NCI-H146 (cell line): ENCODE measurements at places on chromosomes 16 and 17.

DNA sequence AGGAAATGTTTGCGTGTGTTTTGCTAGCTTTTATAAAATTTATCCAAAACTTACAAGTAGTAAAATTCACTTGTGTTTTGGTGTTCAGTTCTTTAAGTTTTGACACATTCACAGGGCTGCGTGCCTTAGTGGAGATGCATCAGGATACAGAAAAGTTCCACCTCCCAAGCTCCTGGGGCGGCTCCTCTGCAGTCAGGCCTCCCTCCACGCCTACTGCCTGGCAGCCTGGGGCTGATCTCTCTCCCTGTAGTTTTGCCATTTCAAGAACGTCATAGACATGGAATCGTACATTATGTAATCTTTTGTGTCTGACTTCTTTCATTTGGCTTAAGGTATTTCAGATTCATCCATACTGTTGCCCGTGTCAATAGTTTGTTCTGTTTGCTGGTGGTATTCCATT is 27.2 kb upstream of the IRF8 start:
- DNase-seq: no peak

DNA sequence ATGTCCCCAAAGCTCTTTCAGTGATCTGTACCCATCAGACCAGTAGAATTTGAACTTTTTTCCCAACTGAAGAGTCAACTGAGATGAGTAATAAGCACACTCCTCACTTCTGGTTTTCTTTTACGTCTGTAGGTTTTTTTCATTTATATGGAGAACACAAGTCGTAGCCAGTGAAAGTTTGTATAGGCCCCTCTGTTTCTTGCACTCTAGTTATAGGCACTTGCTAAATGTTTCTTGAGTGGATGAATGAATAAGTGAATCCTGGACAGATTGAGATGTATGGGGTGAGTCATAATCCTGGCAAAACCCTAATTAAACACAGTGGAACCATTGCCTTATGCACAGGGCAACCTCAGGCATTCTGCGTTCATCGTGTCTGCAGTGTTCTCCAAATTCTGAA is 193.7 kb upstream of the TBX2 start:
- DNase-seq: no peak

DNA sequence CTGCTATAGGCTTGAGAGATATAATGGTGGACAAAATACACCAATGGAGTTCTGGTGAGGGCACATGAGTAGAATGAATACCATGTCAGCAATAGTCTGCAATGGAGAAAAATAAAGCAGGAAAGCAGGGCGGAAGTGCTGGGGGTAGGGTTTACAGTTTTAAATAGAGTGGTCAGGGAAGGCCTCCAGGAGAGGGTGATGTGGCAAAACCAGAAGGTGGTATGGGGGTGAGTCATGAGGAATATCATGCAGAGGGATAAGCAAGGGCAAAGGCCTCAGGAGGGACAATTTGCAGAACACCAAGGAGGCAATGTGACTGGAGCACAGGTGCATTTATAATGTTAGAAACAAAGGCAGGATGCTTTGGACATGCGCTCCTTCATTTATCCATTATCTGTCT is 102.0 kb downstream of the ITFG1 start:
- no peak for DNase-seq

DNA sequence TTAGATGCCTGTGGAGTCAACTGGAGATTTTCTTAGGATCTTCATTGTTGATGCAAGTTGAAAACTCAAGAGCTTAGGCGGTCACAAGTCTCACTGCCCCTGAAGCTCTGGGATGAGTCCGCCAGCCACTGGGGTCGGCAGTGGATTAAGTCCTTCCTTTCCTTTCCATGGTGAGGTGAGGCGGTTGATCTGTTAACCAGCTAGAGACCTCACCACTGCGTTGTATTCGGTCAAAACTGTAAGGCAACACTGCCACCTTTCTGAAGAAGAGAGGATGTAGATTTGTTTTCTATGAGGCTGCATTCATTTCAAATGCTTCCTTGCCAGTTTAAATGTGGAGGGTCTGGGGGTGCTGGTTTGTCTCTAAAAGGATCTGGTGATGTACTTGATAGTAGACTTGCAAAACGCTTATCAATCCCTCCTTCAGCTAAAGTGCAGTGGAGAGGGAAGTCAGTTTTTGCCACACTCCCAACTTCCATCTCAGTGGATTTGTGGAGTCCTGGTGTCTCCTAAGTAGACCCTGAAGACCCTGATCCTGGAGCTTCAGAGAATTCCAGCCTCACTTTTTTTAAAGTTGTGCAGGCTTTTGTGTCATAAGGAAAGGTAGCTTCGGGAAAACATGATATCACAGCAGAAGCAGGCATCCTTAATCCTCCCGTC is 1.7 kb downstream of the MYOCD start:
- no peak for DNase-seq

DNA sequence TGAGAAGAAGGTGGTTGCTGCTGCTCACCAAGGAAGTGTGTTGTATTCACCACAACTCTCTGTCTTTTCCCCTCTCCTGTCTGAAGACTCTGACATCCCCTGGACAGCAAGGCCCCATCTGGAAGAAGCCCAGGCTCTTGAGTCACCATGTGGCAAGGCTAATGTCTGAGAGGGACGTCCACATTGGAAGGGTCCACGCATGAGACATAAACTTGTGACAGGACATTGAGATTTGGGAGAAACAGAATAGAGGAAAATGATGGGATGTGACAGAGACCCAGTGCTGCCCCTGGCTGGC is 176.5 kb downstream of the IRF8 start:
- DNase-seq: no peak

- no peak for DNase-seq
These were observed 7.5 kb upstream of the CCL1 start for GRCh38 chr17:34370376-34370996.

- peak; percentile 89 for DNase-seq
These were observed 47.4 kb upstream of the MEIOC start for GRCh38 chr17:44608727-44609435.

DNA sequence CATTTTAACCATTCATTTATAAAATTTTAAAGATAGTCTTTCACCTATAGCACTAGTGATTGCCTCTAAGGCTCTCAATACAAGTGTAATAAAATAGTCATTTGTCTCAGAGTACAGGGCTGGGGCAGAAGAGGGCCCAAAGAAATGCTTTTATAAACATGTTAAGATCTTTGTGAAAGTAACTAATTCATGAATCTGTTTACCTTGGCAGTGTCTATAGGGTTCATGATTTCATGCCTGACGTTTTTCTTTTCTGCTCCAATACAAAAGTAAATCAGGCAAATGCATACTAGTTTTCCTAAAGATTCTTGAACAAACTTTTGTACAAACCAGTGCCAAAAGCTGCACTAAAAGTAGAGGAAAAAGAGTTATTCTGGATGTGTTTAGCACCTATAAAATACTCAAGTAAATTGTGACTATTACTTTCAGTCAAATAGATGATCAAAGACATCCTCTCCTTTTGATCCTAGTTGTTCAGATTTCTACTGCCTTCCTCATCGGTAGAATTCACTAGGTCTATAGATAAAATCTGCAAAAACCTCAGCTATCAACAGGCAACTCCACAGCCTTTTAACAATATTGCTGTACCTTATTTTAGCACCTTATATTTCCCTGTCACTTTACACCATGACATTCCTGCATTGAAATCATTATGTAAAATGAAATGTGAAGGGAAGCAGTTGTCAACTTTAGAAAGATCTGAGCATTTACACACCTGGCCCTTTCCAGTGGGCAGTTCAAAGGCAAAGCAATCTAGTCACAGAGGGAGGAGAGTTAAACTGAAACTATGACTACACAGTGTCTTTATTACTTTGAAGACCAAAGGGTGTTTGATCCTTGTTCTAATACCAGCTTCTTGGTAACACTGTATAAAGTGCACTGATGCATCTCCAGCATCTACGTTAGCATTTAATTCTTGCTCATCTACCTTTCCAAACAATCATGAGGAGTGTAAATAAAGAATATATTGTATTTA is 100.0 kb upstream of the MED13 start:
- DNase-seq: no peak

DNA sequence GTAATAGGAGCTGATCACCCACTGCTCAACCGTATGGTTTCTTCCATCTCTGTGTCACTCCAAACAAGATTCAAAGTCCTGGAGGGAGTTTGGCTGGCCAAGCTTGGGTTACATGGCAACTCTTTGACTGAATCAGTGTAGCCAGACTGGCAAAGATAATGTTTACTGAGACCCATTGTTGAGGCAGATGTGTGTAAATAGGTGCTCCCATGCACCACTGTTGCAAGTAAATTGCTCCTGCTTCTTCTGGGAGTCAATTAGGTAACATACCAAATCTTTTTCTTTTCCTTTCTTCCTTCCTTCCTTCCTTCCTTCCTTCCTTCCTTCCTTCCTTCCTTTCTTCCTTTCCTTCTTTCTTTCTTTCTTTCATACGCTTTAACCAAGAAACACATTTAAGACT is 86.3 kb upstream of the DHX40 start:
- DNase-seq: no peak

GRCh38 chr17:17196776-17197175 is 9.4 kb downstream of the PLD6 start:
- DNase-seq: no peak

DNA sequence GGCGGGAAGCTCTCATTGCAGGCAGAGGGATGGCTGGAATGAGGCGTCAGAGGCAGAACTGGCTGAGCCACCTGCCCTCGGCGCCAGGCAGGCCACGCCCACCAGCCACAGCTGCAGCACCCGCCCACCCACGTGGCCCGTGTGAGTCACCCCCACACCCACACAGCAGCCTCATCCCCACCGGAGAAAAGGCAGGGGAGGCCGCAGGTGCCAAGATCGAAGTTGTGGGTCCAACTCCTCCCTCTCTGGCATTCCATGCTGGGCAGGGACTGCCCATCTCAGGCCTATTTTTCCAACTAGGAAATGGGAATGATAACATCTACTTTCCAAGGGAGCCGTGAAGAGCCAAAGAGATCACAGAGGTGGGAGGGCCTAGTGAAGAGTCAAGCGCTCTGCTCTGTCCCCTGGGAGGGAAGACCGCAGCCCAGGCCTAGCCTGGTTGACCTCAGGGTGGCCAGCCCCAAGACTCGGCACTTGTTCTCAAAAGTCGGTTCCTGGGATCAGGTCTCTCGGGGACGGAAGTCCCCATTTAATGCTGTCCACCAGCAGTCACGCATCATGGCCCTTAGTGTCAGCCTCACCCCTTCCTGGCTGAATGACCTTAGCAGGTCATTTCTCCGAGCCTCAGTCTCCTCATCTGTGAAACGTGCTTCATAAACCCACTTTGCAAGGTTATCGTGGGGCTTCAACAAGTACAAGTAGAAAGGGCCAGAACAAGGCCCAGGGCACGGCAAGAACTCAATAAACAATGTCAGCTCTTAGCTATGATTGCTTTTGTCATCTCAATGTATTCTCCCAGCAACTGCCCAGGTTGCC is at the start of gene TRPV3:
Gene TRPV3, minus strand, starts transcription at position 45 of the 816 bp plus-strand sequence. CDS start 2,962 bp downstream, outside the sequence.
- DNase-seq: no peak

DNA sequence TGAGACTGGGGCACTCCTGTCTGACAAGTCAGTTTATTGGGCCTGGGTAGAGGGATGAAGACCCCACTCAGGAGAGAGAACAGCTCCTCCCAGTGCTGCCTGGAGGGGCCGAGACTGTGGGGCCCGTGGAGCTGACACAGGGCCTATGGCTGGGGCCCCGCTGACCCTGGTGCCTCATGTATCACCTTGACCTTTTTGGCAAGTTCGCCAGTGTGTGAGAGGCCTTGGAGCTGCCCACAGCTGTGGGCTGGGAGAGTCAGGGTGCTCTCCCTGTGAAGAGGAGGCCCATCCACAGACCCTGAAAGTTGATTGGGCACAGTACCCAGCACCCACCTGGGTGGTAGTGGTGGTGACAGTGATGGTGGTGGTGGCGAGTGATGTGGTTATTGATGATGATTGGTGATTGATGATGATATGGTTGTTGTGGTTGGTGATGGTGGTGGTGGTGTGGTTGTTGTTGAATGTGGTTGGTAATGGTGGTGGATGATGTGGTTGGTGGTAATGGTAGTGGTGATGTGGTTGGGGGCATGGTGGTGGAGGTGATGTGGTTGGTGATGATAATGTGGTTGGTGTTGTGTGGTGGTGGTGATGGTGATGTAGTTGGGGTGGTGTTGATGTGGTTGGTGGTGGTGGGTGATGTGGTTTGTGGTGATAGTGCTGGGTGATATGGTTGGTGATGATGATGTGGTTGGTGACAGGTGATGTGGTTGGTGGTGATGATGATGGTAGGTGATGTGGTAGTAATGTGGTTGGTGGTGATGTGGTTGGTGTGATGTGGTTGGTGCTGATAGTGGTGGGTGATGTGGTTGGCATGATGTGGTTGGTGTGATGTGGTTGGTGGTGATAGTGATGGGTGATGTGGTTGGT is 29.1 kb downstream of the BAHCC1 start:
- no peak for DNase-seq

DNA sequence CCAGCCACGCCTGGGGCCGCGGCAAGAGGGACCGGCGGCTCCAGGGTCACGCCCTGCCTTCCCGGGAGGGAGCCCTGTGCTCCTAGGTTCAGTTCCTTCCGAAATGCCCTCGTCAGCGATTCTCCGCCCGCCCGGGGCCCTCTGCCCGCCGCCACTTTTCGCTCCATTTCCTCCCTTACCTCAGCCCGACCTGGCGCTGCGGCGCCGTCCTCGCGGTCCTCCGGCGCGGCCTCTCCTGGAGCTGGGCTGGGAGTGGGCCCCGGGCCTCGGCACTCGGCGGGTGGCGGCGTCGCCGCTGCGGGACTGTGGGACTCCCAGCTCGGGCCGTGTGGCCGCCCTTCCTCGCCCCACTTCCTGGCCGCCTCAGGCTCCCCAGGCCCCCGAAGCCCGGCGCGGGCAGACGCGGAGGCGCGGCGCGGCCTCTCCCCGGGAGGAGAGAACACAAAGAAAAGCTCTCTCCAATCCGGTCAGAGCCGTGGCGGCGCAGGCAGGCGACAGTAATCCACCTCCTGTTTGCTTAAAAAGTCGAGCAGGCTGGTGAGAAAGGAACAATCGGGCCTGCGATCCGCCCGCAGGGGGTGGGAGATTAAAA is 1.6 kb downstream of the BAHCC1 start:
- DNase-seq: peak; percentile 88

DNA sequence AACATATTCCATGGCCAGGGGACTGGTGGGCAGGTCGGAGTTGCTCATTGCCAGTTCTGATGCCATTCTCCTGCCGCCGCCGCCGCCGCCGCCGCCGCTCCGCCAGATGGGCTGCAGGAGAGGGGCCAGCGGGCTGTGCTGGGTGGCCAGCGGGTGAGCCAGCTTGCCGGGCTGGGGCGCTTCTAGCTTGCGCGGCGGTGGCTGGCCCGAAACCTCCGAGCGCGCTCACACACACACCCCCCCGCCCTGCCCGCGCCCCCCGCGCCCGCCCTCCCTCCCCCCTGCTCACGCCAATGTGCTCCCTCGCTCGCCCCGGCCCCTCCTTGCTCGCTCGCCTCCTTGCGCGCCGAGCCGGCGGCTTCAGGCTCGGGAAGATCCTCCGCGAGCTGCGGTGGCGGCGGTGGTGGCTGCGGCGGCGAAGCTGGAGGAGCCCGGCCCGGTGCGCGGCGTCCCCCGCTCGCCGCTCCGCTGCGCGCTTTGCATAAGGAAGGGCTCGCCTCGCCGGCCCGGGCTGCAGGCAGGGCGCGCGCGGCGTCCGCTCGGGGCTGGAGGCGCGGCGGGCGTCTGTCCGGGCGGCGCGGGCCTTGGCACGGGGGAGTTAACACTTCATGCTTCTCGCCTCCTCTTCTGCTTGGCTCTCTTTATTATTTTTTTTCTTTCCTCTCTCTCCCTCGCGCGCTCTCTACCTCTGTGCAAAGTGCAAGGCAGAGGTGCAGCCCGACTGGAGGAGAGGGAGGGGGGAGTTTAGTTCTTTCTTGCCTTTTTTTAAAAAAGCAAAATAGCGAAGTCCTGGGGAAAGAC is 500 bp downstream of the MAF start:
- peak; percentile 67 for DNase-seq
